ENCODE measurements at places on chromosomes 1 and 21.
A peak's percentile ranks its signal among the peaks of the same experiment; 100 is the strongest.

DNA sequence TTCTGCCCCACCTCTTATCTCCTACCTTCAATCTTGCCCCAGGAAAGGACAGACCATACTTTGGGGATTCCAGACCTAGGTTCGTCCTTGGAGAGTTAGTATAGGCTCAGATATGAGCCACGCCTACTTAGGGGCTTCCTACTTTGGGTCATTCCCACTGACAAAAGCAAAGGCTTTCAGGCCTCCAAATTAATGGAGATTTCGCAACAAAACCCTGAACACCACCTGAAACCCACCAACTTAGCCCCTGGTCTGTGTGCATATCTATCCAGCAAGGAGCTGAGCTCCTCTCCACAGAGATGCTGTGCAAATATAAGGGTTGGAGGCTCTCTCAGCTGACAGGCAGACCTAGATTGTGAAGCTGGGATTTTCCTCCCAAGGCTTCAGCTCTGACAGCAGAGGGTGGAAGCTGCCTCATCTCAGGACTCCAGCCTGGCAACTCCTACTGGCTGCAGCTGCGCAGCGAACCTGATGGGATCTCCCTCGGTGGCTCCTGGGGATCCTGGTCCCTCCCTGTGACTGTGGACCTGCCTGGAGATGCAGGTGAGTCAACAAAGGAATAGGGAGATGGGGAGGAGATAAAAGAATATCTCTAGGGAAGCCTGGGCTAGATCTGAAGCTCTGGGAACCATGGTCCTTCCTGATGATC is 2.1 kb downstream of the MPL start:
- H3K4me1 ChIP-seq = peaks cover 6% of the 10 kb centered on the region
- H3K27me3 ChIP-seq = no peaks in the 10 kb centered on the region
- H3K4me3 ChIP-seq = no peak overlapping the region

DNA sequence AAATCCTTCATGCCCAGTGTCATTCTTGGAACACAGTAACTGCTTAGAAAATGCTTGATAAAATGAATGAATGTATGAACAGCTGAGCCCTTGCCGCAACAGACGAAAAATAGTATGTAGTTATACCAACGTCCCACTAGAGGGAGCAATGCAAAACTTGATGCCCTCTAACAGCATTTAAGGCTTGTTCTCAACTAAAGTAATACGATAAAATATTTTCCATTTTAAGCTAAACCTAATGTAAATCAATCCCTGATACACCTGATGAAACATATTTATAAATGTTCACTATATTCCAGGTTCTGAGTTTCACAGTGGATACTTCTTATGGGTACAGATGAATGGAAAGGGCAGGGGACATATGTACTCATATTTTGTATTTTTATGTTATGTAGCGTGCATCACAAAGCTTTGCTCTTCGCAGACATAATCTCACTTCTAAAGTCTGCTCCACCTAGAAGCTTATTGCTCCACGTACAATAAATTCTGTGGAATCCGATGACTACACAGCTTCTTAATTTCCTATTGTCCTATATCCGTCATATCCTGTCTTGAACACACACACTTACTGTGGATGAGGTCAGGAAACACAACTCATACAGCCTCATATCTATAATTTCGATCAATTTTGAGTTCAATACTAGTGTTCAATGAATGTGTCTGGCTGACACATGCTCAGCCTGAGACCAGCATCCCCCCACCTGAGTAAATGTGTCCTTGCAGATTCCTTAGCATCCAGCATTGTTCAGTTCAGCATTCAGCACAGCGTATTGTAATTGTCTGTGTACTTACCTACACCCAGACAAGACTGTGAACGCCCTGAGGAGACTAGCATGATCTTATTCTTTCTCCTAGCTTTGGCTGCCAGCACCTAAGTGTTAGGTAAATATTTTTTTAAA is 4.4 kb upstream of the UTP25 start:
- H3K36me3 ChIP-seq = no peaks in the 10 kb centered on the region
- H3K4me3 ChIP-seq = peak overlapping the region; percentile 47
- no peak overlapping the region for H3K27ac ChIP-seq
- H3K4me1 ChIP-seq = peaks cover 13% of the 10 kb centered on the region
- no peak for DNase-seq
- H3K27me3 ChIP-seq = peaks cover 51% of the 10 kb centered on the region

DNA sequence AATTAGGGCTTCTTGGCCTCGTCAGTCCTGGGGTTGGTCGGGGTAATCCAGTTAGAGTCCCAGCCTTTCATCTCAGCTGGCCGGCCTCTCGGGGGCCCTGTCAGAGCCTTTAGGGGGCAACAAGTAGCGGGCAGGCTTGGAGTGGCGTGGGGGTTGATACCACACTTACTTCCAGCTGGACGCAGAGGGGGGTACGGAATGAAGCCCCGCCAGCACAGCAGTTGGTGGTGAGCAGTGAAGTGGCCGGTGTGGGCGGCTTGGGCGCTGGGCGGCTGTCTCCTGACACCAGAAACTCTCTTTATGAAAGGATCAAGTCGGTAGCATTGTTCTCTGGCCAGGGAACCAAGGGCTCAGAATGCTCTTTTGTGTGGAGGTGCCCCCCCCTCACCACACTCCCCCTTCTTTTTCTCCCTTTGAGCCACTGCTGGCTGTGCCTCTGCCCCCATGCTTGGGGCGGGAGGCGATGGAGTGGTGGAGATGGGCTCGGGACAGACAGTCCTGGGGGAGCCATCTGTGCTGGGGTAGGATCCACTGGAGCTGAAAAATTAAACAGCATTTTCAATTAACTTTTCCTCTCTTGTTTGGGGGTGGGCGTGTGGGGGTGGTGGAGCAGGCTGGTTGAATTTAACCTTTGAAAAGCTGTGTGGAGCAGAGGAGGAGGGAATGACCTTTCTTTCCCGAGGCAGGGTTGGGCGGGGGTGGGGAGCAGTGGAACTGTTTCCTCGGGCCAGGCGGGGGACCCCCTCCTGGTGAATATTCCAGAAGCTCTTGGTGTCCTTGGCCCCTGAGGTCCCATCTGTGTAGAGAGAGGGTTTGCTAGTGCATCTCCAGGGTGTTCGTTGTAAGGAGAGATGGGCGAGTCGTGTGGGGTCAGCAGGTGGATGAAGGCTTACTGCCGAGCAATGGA is 102.7 kb downstream of the RNF220 start:
- peaks cover 75% of the 10 kb centered on the region for H3K27me3 ChIP-seq
- DNase-seq = no peak
- H3K4me3 ChIP-seq = peak overlapping the region; percentile 83
- H3K4me1 ChIP-seq = peaks cover 72% of the 10 kb centered on the region
- no peaks in the 10 kb centered on the region for H3K36me3 ChIP-seq

- H3K27me3 ChIP-seq = no peaks in the 10 kb centered on the region
- peaks cover 2% of the 10 kb centered on the region for H3K36me3 ChIP-seq
- H3K4me3 ChIP-seq = no peak overlapping the region
- no peak overlapping the region for H3K27ac ChIP-seq
- DNase-seq = no peak
Observed at GRCh38 chr1:111469539-111469938, 4.2 kb upstream of the C1orf162 start.

GRCh38 chr1:21651214-21652042 is 17.7 kb downstream of the RAP1GAP start:
- H3K4me1 ChIP-seq = peaks cover 35% of the 10 kb centered on the region
- peak; percentile 28 for DNase-seq
- H3K27ac ChIP-seq = peak overlapping the region; percentile 43
- H3K4me3 ChIP-seq = peak overlapping the region; percentile 93
- H3K36me3 ChIP-seq = no peaks in the 10 kb centered on the region

DNA sequence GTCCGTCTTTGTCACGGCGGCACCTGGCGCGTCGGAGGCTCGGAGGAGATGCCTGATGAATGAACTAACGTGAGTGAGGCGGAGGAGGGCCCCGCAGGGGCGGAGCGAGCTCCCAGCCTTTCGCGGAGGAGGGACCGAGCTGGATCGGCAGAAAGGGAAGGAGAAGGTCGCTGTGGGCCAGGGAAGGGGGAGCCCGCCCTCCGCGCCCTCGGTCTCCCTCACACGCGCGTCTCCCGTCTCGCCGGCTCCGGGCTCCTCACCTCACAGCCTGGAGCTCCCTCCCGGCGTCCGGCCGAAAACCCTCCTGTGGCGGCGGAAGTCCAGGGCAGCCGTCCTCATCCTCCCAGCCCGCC is 519 bp downstream of the ZNF496 start:
- H3K27ac ChIP-seq = peak overlapping the region; percentile 86
- peak; percentile 58 for DNase-seq
- H3K4me3 ChIP-seq = peak overlapping the region; percentile 92
- H3K4me1 ChIP-seq = peaks cover 50% of the 10 kb centered on the region

GRCh38 chr21:45286671-45287437 is 841 bp downstream of the POFUT2 start:
- H3K36me3 ChIP-seq = peaks cover 5% of the 10 kb centered on the region
- peak overlapping the region; percentile 84 for H3K4me3 ChIP-seq
- H3K4me1 ChIP-seq = peaks cover 29% of the 10 kb centered on the region
- DNase-seq = peak; percentile 49

DNA sequence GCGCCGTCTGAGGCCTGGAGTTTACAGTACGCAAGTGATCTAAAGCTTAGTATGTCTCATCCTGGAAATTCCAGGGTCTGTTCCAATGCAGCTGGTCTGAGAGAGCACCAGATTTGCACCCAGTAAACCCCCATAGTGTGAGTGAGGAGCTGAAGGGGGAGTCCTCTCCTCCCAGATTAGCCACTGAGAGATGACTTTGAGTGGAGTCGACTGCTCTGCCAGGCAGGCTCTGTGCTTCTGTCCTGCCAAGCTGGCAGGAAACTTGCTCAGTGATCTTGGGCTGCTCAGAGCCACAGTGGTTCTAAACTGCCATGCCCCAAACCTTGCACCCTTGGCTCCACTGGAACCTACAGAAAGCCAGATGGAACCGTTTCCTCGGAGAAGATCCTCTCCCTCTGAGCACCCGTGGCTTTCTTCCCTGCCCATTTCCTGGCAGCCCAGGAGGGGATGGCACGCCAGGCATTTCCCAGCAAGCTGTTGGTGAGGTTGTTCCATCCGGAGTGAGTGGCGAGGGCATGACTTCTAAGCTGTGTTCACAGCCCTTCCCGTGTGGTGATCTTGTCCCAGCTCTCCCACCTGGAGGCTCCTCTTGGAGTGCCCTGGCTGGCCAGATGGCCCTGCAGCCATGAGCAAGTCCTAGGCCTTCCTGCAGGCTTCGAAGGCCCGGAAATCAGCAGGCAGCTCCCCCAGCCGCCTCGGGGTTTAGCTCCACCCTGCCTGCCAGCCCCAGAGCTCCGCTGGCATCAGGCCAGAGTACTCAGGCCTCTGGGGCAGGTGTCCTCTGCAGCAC is 125.9 kb upstream of the VAMP3 start:
- DNase-seq = no peak
- H3K27me3 ChIP-seq = peaks cover 1% of the 10 kb centered on the region
- no peaks in the 10 kb centered on the region for H3K36me3 ChIP-seq

GRCh38 chr1:200433586-200433985 is 23.8 kb upstream of the ZNF281 start:
- no peak for DNase-seq
- H3K36me3 ChIP-seq = no peaks in the 10 kb centered on the region
- no peak overlapping the region for H3K27ac ChIP-seq
- no peak overlapping the region for H3K4me3 ChIP-seq
- H3K27me3 ChIP-seq = no peaks in the 10 kb centered on the region

DNA sequence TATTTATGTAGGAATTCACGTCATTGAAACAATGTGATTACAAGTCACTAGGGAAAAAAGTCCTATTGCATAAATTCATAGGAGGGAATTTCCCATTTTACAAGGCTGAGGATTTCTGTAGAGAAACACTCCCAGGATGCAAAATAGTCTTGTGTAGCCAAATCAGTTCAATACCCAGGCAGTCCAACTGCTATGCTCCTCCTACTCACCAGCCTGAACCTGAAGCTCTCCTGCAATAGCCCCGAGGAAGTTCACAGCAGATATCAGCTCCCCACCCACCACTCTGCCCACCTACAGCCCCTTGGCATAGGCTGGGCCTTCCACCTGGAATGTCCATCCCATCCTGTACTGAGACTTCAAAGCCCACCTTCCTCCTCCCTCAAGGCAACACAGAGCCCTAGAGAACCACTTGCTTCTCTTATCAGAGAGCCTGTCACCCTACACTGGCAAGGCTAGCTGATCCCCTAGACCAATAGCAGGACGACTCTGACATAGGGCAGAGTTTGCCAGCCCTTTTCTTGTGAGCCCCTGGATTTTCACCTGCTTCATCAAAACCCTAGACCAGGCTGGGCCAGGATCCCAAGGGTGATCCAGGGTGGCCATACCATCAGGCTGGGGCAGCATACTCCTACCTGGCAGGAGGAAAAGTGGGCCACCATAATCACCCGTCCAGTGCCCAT is 1.5 kb downstream of the LSS start:
- DNase-seq = no peak
- H3K4me3 ChIP-seq = peak overlapping the region; percentile 96
- peaks cover 51% of the 10 kb centered on the region for H3K4me1 ChIP-seq

DNA sequence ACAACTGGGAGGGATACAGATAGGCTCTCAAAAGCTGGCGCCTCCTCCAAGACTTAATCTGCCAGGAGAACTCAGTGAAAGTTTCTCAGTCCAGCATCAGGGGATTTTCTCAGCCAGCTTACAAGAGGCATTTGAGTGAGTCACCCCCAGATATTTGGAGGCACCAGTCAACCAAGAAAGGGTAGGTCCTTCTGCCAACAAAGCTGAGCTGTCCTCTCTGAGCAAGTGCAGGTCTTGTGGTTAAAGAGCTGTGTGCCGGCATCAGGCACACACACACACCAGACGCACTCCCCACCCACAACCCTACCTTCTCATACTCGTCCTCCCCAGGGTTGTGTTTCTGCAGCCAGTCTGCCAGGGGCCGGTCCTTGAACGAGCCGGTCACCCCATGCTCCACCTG is 27.0 kb upstream of the PPP1R15B start:
- H3K4me3 ChIP-seq = no peak overlapping the region
- H3K27ac ChIP-seq = peak overlapping the region; percentile 10
- no peaks in the 10 kb centered on the region for H3K4me1 ChIP-seq
- no peak for DNase-seq
- H3K27me3 ChIP-seq = no peaks in the 10 kb centered on the region

- no peak overlapping the region for H3K27ac ChIP-seq
- H3K4me3 ChIP-seq = no peak overlapping the region
- no peak for DNase-seq
- H3K36me3 ChIP-seq = no peaks in the 10 kb centered on the region
Observed at GRCh38 chr1:24071941-24072340, 40.0 kb downstream of the MYOM3 start.

DNA sequence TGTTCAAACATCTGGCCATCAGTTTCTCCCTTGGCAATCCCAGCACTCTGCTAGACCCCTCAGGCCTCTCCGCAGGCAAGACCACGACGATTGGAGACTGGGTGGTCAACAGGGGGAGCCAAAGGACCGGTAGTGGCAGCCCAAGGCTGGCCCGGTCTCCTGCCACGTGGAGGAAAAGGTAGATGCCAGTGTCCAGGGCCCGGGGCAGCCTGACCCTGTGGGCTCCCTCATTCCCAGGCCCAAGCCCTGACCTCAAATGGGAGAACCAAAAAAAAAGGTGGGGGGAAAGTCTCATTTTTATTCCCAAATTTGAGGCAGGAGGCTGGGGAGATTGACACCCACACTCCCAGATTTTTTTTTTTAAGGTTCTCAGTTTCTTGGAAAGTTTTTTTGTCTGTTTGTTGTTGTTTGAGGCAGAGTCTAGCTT is 24.8 kb downstream of the S100A6 start:
- no peaks in the 10 kb centered on the region for H3K36me3 ChIP-seq
- peak; percentile 90 for DNase-seq
